Left cardiac atrium (tissue), 4 donors: ENCODE measurements at places on chromosomes 4 and X. TPM values are rescaled to one million over a fixed set of nuclear protein-coding genes. Genes with fewer than 3 reads are reported as not detected.

GRCh38 chrX:67104982-67105757 is 438.7 kb upstream of the AR start:
- DNase-seq: peak; percentile 18

DNA sequence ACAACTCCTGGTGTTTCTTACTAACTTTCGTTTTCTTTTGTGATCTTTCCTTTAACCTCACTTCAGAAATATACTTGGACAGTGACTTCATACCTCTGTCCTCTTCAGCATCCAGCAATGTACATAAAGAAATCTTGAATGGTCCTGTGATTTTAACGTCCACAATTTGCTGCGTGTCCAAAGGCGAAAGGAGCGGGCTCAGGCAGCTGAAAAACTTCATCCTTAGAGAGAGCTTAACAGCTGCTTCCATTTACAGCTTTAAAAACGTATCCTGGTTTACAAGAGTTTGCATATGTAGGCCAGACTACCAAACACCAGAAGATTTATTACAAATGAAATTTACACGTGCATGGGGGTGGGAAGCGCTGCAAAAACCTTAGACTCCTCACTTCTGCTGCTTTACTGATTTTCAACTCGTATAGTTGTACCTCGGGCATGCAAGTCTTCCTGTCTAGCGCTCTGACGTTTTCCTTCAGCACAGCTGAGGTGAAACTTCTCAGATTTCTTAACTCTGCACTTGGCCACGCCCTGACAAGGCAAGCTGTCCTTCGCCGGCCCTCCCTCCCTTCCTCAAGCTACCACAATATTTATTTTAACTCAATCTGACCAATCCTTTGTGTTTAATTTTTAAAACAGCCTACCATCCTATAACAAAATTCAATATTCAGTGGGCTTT is 406.4 kb downstream of the FAM47A start:
- DNase-seq: peak; percentile 26

GRCh38 chr4:8052160-8052691 is 106.4 kb downstream of the ABLIM2 start:
- no peak for DNase-seq

Gene VSIG1
- total RNA-seq: not detected
